ENCODE measurements at places on chromosomes 2 and 18.

DNA sequence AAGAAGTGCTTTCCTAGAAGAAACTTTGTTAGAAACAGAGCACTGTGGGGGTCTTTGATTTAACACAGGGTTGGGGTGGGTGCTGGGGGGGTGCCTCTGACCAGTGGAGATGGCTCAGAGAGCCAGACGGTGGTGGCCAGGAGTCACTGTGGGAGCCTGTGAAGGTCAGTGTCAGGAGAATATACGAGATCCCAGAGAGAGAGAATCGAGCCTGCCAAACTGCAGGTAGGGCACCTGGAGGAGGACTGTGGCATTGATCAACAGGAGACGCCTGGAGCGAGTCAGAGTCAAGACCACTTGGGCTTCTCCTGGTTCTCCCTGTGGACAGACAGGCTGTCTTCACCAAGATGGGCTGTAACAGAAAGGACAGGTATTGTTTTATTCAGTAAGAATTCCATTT is 136.5 kb upstream of the TWIST2 start:
- no peak for DNase-seq

- DNase-seq = no peak
Observed at GRCh38 chr2:238986491-238987351, 138.8 kb downstream of the TWIST2 start.

DNA sequence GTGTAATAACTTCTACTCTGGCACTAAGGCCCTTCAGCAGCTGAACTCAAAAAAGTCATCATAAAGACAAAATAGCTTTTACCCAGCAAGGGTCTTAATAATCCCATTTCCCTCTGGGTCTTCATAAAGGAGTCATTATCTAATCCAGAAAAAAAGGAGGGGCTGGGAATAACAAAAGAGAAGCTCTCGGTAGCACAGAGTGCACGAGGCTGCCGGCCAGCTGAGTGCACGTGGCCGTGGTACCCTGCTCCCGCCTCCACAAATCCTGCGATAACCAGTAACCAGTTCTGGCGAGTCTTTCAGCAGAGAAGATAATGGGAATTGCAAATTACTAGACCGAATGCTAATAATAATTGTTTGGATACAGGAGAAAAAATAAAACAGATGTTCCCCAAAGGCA is 7.5 kb downstream of the NRP2 start:
- DNase-seq = no peak

DNA sequence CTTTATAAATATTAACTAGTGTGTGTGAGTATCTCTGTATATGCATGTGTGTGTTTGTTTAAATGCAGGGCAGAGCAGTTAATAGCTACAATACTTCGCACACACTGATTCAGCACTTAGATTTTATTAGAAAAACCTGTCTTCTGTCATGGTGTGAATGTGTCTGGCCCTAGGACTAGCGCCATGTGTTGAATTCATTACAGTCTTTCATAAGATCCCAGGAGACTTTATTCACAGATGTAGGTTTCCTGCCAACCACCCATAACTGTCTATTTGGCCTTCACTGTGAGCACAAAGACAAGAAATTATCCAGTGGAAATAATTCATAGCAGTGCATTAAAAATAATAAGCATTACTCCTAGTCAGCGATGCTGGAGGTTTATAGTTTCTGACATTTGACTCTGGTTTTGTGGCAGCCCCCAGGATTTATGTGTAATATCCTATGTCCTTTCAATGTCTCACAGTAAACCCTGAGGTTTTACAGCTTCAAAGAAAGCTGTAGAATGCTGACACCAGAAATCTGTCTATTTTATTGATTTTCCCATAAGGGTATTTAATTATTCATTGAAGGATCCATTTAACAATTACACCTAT is 93.9 kb downstream of the ZNF804A start:
- no peak for DNase-seq

- DNase-seq = no peak
Observed at GRCh38 chr18:68714366-68714711, 569 bp downstream of the TMX3 start.

DNA sequence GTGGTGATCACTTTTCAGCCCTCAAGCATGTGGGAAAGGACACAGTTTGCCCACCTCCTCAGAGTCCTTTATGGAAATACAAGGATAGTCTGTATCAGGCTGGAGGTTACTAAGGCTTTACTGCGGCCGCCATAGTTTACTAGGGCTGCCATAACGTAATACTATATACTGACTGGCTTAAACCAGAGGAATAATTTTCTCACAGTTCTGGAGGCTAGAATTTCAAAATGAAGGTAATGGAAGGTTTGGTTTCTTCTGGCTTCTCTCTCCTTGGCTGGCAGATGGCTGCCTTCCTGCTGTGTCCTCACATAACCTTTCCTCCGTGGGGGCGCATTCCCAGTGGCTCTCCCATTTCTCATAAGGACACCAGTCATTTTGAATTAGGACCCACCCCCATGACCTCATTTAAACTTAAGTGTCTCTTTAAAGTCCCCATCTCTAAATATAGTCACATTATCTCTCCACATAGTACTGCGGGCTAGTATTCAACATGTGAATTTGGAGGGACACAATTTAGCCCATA is 12.5 kb upstream of the ATIC start:
- no peak for DNase-seq

DNA sequence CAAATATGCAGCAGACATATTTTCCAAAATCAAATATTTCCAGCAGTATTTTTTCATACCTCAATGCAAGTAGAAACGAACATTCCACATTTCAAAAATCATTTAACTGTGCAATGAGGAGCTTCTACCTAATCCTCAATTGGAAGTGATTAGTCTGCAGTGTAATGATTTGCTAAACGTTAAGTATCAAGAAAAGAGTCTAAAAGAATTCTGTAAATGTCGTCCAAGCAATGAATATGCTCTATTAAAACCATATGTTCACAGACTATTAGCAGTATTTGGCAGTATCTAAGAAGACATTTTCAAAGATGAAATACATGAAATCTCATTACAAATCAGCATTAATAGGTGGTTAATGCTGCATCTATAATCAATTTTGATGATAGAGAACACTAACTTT is 15.9 kb downstream of the DYM start:
- no peak for DNase-seq

DNA sequence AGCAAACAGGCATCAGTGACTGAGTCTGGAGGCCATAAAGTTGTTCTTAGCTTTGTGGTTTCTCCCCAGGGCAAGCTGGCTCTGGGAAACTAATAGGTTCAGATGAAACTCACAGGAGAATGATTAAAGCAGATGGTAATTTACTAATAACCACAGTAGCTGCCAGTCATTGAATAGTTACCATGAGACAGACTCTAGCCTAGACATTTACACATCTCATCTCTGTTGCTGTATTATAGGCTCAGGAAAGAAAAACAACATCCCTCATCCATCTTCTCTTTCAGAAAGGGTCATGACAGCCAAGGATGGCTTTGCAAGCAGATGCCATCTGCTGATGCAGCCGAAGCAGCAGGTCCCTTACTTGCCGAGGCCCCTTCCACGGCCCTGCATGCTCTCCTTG is 314.0 kb upstream of the ID2 start:
- DNase-seq = no peak

Data from GM12878 (cell line).